ENCODE measurements at places on chromosomes 5 and 9.

DNA sequence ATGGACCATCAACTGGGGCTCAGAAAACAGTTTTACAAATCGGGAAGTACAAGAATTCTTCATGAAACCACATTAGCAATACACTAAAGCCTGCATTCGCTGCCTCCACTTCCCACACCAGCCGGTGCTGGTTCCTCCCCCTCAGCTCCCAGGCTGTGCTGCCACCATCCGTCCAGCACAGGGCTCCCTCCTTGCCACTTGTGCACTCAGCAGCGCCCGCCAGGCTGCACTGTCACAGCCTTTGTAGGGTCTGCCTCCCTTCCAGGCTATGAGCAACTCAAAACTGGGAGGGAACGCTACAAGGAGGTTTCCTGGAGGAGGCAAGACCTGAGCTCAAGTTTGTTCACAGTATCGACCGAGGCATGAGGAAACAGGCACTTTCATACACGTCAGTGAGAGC lies 7.7 kb downstream of the MAPK9 start:
- DNase-seq, result no peak

- DNase-seq, result peak; percentile 83
These were observed 120.0 kb upstream of the CACNA1B start for GRCh38 chr9:137757613-137758029.

- peak; percentile 62 for DNase-seq
These were observed 1.7 kb downstream of the EBF1 start for GRCh38 chr5:159097784-159098602.

GRCh38 chr9:16928179-16928945 lies 57.9 kb upstream of the BNC2 start:
- DNase-seq, result peak; percentile 72

- peak; percentile 75 for DNase-seq
These were observed 61.2 kb downstream of the ELL2 start for GRCh38 chr5:95900383-95900958.

GRCh38 chr5:115737452-115737851 lies 79.0 kb downstream of the CDO1 start:
- no peak for DNase-seq

- no peak for DNase-seq
These were observed 15.8 kb downstream of the CDH6 start for GRCh38 chr5:31209334-31209733.

DNA sequence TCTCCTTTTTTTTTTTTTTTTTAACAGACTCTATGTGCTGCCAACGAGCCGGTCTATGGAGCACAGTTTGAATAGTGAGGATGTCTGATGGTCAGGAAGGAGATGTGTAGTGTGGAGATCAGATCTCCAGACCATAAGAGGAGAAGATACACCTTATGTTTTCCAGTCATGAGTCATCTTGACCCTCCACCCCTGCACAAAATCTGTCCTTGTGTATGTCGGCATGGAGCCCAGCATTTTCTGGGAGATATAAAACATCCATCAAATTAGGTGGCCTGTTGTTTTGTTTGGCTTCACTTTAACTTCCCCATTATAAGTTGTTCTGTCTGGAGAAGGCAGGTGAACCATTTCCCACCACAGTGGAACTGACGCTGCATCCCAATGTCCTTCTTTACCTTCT lies 19.2 kb downstream of the SH3TC2 start:
- DNase-seq, result no peak

DNA sequence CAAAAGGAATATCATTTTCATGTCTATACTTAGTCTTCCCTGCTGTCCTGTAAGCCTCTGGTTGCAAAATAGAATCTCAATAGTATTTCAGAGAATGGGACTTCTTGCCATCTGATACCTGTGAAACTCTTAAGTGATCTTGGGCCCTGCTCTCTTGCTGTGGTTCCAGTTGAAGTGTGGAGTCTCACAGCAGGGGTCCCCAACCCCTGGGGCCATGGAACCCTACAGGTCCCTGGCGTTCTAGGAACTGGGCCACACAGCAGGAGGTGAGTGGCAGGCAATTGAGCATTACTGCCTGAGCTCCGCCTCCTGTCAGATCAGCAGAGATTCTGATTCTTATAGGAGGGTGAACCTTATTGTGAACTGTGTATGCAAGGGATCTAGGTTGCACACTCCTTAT lies 65.9 kb downstream of the ZSWIM6 start:
- no peak for DNase-seq

- peak; percentile 6 for DNase-seq
These were observed 104.9 kb upstream of the PTPN3 start for GRCh38 chr9:109602987-109603386.

- DNase-seq, result no peak
These were observed 26.4 kb downstream of the DAPK1 start for GRCh38 chr9:87524061-87524460.

DNA sequence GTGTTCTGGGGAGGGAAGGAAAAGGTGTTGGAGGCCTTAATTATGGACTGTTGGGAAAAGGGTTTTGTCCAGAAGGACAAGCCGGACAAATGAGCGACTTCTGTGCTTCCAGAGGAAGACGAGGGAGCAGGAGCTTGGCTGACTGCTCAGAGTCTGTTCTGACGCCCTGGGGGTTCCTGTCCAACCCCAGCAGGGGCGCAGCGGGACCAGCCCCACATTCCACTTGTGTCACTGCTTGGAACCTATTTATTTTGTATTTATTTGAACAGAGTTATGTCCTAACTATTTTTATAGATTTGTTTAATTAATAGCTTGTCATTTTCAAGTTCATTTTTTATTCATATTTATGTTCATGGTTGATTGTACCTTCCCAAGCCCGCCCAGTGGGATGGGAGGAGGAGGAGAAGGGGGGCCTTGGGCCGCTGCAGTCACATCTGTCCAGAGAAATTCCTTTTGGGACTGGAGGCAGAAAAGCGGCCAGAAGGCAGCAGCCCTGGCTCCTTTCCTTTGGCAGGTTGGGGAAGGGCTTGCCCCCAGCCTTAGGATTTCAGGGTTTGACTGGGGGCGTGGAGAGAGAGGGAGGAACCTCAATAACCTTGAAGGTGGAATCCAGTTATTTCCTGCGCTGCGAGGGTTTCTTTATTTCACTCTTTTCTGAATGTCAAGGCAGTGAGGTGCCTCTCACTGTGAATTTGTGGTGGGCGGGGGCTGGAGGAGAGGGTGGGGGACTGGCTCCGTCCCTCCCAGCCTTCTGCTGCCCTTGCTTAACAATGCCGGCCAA lies 19.1 kb downstream of the PTGES2 start:
- DNase-seq, result no peak

- no peak for DNase-seq
These were observed 16.7 kb upstream of the IL13 start for GRCh38 chr5:132641241-132641723.

- no peak for DNase-seq
These were observed 994 bp downstream of the POLE3 start for GRCh38 chr9:113409481-113409880.

- no peak for DNase-seq
These were observed 27.7 kb upstream of the SLC12A7 start for GRCh38 chr5:1139331-1140170.

GRCh38 chr5:39217365-39218281 lies 1.7 kb downstream of the FYB1 start:
- DNase-seq, result peak; percentile 82

DNA sequence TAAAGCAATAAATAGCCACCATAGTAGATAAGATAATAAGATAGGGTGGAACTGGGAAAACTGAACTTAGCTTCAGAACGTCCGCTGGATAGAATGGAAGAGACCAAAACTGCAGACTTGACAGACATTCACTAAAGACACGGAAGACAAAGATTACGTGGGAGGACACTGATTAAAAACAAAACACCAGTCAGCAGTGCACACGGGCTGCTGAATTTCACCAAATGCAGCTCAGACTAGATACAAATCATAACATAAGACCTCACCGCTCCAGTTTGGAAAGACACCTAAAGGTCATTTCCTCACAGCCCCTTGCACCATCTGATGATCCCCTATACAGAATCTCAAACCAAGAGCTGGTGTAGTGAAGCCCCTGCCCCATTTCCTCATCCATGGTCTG lies 2.9 kb upstream of the OR2Y1 start:
- DNase-seq, result no peak

DNA sequence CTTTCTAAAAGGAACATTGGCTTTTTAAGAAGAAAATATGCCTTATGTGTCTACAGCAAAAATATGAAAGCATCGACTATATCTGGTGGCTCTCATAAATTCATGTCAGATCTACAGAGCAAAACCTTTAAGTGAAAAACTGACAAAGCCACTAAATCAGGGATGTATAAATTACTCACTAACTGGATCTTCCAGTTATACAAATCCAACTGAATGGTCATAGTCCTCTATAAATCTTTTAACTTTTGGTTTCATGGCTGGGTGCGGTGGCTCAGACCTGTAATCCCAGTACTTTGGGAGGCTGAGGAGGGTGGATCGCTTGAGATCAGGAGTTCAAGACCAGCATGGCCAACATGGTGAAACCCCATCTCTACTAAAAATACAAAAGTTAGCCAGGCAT lies 29.2 kb upstream of the GZMA start:
- DNase-seq, result no peak

GRCh38 chr5:175840050-175840841 lies 31.1 kb upstream of the CPLX2 start:
- peak; percentile 38 for DNase-seq

GRCh38 chr5:432928-433791 lies 9.8 kb upstream of the EXOC3 start:
- no peak for DNase-seq

DNA sequence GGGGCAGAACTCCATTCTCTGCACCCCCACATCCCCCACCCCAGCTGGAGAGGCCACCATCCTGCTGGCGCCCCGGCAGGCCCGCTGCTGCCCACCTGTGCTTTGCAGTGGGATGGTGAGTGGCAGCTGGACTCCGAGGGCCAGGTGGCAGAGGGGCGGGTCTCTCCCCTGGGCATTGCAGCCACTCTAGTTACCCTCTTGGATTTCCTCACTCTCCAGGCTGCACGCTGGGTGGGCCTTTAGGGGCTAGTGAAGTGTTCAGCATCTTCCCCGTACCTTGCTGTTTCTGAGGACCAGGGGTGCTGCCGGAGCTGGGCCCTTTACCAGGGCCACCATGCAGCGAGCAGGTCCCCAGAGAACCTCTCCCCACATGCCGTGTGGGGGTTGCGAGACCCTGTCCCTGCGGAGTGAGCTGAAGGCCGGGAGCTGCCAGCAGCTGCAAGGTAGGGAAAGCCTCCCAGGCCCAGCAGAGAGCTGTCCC lies 88.4 kb upstream of the SH3PXD2B start:
- no peak for DNase-seq

- no peak for DNase-seq
These were observed 57.0 kb downstream of the TTC39B start for GRCh38 chr9:15249981-15250380.

- DNase-seq, result no peak
These were observed 222.8 kb downstream of the TENT4A start for GRCh38 chr5:6936031-6936430.

DNA sequence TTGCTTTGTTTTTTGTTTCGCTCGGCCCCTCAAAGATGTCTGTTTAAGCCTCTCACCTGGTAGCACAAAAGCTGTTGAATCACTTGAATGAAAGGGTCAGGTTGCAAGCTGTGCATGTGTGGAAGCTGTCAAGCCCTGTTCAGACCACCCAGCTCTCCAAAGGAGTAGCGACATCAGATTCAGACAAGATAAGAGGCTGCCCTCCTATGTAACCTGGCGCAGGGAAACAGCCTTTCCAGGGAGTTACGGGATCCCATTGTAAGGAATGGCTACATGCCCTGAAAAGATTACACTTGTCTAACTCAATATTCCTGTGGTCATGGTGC lies 2.9 kb downstream of the FREM1 start:
- DNase-seq, result no peak

DNA sequence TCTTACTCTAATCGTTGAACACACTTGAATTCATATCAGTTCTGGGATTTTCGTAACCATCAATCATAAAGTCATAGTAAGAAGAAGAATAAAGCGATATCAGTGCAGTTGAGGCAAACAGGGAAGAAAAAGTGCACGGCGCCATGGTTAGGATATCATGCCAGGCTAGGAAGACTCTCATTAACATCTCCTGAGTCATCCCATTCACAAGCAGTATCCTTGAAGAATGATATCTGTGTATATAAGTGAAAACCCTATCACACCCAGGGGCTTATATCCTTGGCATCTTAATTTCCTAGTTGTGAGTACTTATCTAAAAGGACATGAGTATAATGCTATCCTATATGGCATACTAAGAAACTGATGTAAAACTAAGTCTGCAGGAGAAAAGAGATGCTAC lies 38.6 kb downstream of the NFIB start:
- no peak for DNase-seq

DNA sequence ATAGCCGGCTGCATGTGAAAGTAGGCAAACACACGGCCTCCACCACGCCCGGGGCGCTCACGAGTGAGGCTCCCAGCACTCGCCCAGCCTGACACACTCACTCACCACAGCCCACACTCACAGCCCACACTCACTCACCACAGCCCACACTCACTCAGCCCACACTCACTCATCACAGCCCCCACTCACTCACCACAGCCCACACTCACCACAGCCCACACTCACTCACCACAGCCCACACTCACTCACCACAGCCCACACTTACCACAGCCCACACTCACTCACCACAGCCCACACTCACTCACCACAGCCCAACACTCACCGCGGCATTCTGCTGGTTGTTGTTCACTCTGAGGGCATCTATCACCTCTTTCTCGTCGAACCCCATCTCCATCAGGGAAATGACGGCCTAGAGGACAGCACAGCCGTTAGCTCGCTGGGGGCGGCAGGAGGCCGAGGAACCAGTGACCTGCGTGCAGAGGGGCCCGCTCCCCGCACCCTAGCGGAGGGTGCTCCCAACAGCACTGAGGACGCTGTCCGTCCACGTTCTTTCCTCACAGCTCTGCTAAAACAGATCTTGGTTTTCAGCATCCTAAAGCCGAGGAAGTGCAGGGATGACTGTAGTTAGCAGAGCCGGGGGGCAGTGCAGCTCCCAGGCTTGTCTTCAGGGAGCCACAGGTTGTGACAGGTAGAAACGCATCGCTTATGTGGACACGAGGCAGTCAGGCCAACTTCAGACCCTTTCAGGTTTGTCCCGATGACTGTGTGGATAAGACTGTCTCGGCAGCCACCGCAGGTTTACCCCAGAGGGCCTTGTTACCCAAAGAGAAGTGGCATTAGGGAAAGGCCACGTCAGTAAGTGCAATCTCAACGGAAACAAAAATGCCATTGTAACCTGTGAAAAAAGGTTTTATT lies 21.6 kb downstream of the UBAC1 start:
- no peak for DNase-seq

DNA sequence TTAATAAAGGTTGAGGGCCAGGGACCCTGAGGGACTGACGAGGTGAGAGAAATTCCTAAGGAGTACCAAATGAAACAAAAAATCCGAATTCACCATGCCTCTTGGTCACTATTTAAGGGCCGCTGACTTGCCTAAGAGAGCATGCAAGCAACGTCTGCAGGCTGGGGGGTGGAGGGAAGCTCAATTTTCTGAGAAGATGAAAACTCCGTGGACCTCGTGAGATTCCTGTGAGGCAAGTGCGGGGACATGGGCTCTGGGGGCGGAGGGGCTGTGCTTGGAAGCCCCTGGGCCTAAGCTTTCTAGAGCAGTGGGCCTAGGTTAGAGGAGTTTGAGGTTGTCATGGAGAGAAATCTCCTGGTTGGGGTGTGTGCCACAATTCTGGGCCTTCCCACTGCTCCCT lies 27.5 kb downstream of the NTRK2 start:
- DNase-seq, result no peak
